B cell (primary cell): ENCODE measurements at places on chromosomes 2 and 18.

GRCh38 chr2:58155160-58155778, 85.9 kb downstream of the FANCL start:
- H3K27ac ChIP-seq = no peak overlapping the region
- no peak for DNase-seq
- no peak overlapping the region for H3K4me3 ChIP-seq

- H3K4me1 ChIP-seq = no peaks in the 10 kb centered on the region
- no peak for DNase-seq
- H3K4me3 ChIP-seq = no peak overlapping the region
- no peaks in the 10 kb centered on the region for H3K36me3 ChIP-seq
These were observed 150.3 kb upstream of the MMADHC start for GRCh38 chr2:149737896-149738295.

DNA sequence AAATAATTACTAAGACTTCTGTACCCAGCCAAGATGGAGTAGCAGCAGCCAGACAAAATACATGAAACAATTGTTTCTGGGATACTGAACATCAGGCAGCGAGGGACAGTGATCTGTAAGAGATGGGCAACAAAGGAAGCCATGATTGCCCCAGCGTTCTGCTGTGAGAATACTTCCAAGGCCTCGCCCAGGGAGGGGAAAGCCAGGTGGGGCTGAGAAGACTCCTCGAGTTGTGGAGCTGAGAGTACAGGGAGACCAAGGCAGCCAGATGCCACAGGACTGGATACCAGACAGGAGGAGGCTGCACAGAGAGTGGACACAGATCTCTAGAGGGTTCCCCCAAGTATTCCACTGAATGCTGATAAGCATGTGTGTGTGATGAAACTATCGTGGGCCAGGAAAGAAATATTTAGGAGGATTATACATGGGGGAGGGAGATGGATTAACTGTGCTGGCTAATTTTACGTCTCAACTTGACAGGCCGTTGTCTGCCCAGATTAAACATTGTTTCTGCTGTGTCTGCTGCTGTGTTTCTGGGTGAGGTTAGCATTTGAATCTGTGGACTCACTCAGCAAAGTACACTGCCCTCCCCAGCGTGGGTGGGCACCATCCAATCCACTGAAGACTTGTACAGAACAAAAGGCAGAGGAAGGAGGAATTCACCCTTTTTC, 10.2 kb upstream of the LIMS2 start:
- H3K36me3 ChIP-seq = no peaks in the 10 kb centered on the region
- H3K27ac ChIP-seq = no peak overlapping the region
- peaks cover 9% of the 10 kb centered on the region for H3K4me1 ChIP-seq
- DNase-seq = no peak

DNA sequence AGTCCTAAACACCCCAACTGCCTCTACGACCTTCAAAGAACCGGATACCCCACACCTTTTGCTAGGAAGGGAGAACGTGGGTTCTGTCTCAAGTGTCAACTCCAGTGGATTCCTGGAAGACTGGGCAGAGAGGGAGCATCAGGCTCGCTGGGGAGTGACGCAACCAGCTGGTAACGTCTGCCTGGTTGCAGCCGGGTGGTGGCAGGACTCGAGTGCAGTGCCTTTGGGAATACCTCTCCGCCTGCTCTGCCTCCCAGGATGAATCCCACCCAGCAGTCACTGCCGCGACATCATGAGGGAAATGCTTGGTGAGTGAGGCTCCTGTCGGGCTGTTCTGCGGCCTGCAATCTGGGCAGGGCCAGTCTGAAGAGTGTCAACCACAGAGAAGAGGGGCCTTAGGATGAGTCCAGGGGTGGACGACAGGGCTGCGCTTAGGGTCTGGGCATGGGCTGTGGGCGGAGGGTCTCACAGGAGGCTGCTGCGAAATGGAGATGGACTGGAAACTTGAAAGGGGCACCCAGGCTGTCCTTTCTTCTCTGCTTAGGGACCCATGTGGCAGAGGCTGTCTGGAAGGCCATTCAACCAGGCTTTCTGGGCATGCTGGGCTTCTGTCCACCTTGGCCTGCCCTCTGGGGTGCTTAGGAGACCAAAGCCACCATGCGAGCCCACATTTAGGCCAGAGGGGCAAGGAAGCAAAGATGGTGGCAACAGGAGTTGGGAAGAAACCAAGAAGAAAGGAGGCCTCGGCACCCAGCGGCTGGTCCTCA, 12.9 kb downstream of the GPR17 start:
- H3K27me3 ChIP-seq = peaks cover 19% of the 10 kb centered on the region
- H3K4me3 ChIP-seq = no peak overlapping the region
- no peaks in the 10 kb centered on the region for H3K36me3 ChIP-seq
- DNase-seq = no peak

DNA sequence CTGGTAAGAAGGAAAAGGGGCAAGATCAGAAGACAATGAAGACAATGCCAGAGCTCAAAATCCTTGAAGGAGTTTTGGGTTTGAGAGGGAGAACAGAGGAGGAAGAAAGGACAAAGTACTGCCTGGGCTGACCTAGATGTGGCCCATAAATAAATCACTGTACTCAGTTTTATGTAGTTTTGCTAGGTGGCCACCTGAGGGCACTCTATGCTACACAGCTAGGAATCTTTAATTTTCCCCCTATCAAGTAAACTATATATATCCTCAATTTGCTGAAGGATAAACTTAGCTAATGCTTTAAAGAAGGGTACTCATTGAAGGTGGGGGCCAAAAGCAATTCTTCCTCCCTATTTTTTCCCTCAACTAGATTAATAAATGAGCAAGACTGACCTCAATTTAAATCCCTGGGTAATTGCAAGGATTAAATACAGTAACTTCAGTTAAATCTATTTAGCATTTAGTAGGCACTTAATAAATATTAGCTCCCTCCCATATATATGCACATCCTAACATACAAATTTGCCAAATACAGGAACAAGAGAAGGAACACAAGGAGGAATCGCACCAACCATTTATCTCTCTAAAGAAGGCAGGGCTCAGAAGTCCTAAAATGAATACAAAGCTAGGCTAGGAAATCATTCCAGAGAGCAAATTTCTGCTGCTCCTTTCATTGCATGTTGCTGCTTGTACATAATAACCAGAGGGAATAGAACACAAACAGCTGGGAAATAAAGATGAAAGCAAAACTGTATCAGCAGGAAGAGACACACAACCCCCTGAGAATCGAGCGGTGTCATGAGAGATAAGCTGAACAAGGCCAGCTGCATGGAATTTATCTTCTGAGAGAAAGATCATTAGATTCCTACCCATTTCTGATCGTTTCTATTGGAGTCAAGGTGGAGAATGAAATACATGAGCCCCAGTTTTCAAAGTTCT, 540.1 kb downstream of the NRXN1 start:
- no peaks in the 10 kb centered on the region for H3K4me1 ChIP-seq
- no peak overlapping the region for H3K27ac ChIP-seq
- no peak overlapping the region for H3K4me3 ChIP-seq
- H3K36me3 ChIP-seq = no peaks in the 10 kb centered on the region

DNA sequence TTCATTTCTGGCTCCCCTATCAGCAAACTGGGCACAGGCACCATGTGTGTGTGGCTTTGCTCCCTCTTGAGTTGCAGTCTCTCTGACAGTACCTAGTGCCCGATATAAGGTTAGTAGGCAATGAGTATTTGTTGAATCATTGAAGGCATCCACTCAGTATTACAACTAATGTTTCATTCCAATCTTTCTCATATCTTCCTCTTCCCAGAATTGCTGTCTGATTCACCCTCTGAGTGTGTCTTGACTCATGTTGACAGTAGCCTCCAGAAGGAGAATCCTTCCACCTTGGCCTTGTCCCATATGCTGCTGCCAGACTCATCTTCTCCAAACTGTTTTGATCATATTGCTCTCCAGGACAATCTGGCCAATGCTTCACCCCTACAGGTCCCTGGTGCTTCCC, 202.5 kb downstream of the LRRTM1 start:
- no peaks in the 10 kb centered on the region for H3K4me1 ChIP-seq
- DNase-seq = no peak
- H3K4me3 ChIP-seq = no peak overlapping the region
- no peak overlapping the region for H3K27ac ChIP-seq
- H3K36me3 ChIP-seq = no peaks in the 10 kb centered on the region
- H3K27me3 ChIP-seq = no peaks in the 10 kb centered on the region

DNA sequence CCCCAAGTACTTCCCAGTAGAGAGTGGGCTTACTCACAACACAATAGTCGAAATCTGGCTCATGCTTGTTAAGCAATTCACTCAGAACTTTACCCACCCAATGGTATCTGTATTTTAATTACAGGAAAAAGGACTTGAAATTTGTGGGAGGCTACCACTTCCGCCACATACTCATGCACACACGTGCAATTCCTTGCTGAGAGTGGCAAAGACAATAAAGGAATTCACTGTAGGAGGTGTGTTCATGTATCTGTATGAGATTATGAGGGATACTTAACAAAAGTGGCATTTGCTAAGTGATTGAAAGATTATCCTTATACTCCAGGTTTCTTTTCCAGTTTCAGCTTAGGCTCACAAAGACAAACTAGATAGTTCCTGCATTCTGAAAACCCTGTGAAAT, 14.9 kb upstream of the LYPD6 start:
- H3K36me3 ChIP-seq = no peaks in the 10 kb centered on the region
- H3K4me1 ChIP-seq = peaks cover 3% of the 10 kb centered on the region
- H3K4me3 ChIP-seq = no peak overlapping the region
- H3K27ac ChIP-seq = no peak overlapping the region
- DNase-seq = no peak

- H3K27ac ChIP-seq = no peak overlapping the region
- no peaks in the 10 kb centered on the region for H3K4me1 ChIP-seq
- no peaks in the 10 kb centered on the region for H3K36me3 ChIP-seq
- no peaks in the 10 kb centered on the region for H3K27me3 ChIP-seq
- peak; percentile 3 for DNase-seq
- no peak overlapping the region for H3K4me3 ChIP-seq
These were observed 1136.9 kb upstream of the TMEFF2 start for GRCh38 chr2:193331676-193332075.

DNA sequence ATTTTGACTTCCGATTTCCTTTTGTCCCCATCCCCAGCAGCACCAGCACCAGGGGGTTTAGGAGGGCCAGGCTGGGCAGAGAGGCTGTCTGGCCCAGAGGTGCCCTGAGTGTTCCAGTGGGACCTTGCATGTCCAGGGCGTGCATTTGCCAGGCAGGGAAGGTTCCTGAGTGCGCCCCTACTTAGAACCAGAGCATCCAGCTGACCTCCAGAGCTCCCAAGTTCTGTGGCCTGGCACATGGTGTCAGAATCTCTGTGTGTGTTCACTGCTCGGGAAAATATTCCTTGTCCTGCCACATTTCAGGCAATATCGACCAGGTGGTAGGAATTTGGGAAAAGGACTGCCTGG, 5.5 kb downstream of the SIX3 start:
- no peak for DNase-seq
- no peak overlapping the region for H3K27ac ChIP-seq
- peaks cover 91% of the 10 kb centered on the region for H3K27me3 ChIP-seq

- no peaks in the 10 kb centered on the region for H3K36me3 ChIP-seq
- no peak overlapping the region for H3K4me3 ChIP-seq
- no peaks in the 10 kb centered on the region for H3K27me3 ChIP-seq
- no peaks in the 10 kb centered on the region for H3K4me1 ChIP-seq
- no peak for DNase-seq
These were observed 179.3 kb upstream of the HDAC4 start for GRCh38 chr2:239580199-239580527.

GRCh38 chr2:101546376-101547058, 71.6 kb upstream of the RFX8 start:
- H3K4me3 ChIP-seq = no peak overlapping the region
- no peaks in the 10 kb centered on the region for H3K36me3 ChIP-seq
- H3K4me1 ChIP-seq = no peaks in the 10 kb centered on the region
- H3K27me3 ChIP-seq = no peaks in the 10 kb centered on the region

DNA sequence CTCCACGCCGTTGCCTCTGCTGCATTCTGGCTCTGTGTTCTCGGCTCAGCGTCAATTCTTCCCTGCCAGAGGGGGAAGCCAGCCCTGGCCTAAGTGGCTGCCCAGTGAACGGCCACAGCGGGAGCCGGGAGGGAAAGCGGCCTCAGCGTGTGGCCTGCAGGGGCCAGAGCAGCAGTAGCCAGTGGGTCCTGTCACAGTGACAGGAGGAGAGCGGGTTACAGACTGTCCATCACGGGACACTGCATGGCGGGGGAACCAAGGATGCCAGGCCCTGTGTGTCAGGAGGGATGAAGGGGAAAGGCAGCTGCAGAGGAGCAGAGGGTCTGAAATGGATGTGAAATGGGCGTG, 39.7 kb downstream of the PDIA6 start:
- no peaks in the 10 kb centered on the region for H3K36me3 ChIP-seq
- no peak for DNase-seq
- no peak overlapping the region for H3K27ac ChIP-seq
- H3K27me3 ChIP-seq = no peaks in the 10 kb centered on the region
- no peak overlapping the region for H3K4me3 ChIP-seq

GRCh38 chr2:45898819-45899218, 247.3 kb downstream of the PRKCE start:
- no peak for DNase-seq
- H3K4me1 ChIP-seq = peaks cover 13% of the 10 kb centered on the region
- H3K27me3 ChIP-seq = no peaks in the 10 kb centered on the region
- H3K27ac ChIP-seq = no peak overlapping the region
- no peak overlapping the region for H3K4me3 ChIP-seq
- no peaks in the 10 kb centered on the region for H3K36me3 ChIP-seq

GRCh38 chr2:144570566-144570965, 50.6 kb upstream of the ZEB2 start:
- no peak overlapping the region for H3K4me3 ChIP-seq
- H3K4me1 ChIP-seq = no peaks in the 10 kb centered on the region
- no peaks in the 10 kb centered on the region for H3K27me3 ChIP-seq
- no peak for DNase-seq
- no peak overlapping the region for H3K27ac ChIP-seq
- H3K36me3 ChIP-seq = no peaks in the 10 kb centered on the region

- DNase-seq = no peak
- H3K36me3 ChIP-seq = no peaks in the 10 kb centered on the region
- no peaks in the 10 kb centered on the region for H3K4me1 ChIP-seq
- no peak overlapping the region for H3K4me3 ChIP-seq
- H3K27ac ChIP-seq = no peak overlapping the region
These were observed 14.6 kb upstream of the CDK5R2 start for GRCh38 chr2:218944759-218945404.

DNA sequence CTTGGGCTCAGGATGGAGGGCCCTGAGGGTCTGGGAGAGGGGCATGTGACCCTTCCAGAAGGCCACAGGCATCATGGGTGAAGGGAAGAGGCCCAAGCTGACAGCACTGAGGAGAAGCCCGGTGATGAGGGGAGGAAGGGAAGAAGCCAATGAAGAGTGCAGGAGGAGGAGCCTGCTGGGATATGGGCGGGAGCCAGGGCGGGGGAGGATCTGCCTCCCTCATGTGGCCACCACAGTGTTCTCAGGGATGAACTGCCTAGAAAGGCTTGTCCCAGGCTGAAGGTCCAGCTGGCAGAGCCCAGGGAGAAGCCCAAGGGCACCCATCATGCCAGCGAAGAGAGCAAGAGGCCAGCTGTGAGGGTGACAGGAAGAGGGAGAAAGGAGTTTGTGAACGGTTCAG, 24.6 kb upstream of the PLB1 start:
- H3K4me3 ChIP-seq = no peak overlapping the region
- H3K36me3 ChIP-seq = no peaks in the 10 kb centered on the region
- H3K27ac ChIP-seq = no peak overlapping the region
- no peaks in the 10 kb centered on the region for H3K4me1 ChIP-seq
